ENCODE measurements at places on chromosomes 13 and 19.

GRCh38 chr19:4379383-4380253 lies 20.7 kb downstream of the SH3GL1 start:
- peak; percentile 60 for DNase-seq

GRCh38 chr19:39438270-39438934 lies 2.7 kb upstream of the RPS16 start:
- no peak for DNase-seq

GRCh38 chr19:4556597-4557127 lies 2.8 kb downstream of the SEMA6B start:
- DNase-seq = no peak

DNA sequence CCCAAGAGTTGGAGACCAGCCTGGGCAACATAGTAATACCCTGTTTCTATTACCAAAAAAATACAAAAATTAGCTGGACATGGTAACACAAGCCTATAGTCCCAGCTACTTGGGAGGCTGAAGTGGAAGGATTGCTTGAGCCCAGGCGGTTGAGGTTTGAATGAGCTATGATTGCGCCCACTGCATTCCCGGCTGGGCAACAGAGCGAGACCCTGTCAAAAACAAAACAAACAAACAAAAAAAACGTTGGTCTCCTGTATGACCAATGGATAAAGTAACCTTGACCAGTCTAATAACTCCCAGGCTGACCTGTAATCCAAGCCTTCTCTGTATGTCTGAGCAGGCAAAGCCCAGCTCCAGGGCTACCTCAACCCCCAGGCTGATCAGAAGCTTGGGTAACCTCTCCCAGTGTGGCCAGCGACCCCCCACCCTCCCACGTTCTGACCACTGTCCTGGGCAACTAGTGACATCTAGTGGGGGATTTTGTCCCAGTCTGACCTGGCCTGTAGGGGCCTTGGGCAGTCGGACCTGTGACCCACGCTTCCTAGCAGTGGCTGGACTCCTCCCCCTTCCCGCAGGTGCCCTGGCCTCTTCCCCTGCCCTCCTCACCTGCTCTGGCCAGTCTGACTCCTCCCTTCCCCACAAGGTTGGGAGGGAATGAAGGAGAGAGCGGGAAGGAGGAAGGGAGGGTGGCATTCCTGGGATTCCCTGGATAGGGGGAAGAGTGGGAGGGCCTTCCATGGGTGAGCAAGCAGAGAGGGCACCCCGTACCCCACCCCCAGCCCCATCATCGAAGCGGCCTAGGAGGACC lies 1.0 kb upstream of the BCAM start:
- peak; percentile 55 for DNase-seq

GRCh38 chr13:40583738-40584137 lies 82.7 kb downstream of the FOXO1 start:
- DNase-seq = no peak

DNA sequence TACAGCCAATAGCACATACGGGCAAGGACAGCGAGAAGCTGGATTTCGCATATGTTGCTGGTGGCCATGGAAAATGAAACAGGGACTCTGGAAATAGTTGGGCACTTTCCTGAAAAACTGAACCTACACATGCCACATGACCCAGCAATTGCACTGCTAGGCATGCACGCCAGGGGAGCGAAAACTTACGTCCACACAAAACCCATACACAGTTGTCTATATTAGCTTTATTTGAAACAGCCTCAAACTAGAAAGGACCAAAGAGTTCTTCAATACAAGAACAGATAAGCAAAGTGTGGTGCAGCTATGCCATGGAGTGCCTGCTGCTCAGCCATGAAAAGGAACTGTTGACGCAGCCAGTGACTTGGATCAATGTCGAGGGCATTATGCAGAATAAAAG lies 7.3 kb upstream of the SPACA7 start:
- no peak for DNase-seq

DNA sequence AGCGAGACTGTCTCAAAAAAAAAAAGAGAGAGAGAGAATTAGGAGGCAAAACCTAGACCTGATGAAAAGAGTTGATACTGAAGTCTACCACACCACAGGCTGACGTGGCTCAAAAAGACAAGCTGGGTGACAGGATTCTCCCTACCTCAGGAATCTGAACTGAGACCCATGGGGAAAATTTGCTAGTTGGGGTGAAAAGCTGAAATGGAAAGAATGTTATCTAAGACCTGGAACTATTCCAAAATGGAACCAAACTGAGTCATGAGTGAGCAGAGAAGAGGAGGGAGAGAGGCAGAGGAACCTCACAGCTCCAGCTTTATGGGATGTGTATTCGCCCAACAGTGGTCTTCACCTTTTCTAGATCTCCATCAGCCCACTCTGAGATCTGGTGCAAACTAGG lies 11.7 kb downstream of the SMG9 start:
- no peak for DNase-seq

GRCh38 chr19:17402982-17403855 lies 2.2 kb downstream of the BST2 start:
- peak; percentile 86 for DNase-seq
